ENCODE measurements at places on chromosomes 1 and 21. TPM values are rescaled to one million over a fixed set of nuclear protein-coding genes. Genes with fewer than 3 reads are reported as not detected.

DNA sequence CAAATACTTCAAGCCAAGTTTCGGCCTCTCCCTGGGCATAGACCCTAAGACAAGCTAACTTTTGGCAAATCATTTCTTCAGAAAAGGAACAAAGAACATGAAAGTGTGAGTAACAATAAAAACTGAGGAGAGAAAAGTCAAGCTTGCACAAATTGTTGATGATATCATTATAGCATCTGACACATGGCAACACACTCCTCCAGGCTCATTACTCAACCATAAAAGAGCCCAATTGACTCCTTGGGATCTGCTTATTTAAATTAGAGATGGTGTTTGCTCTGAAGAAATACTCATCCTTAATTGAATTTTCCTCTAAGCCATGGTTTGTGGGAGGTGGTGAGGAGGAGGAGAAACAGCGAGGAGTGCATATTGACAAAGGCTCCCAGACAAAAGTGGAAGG lies 54.5 kb downstream of the TNFSF4 start:
- peaks cover 7% of the 10 kb centered on the region for H3K4me1 ChIP-seq
- no peaks in the 10 kb centered on the region for H3K36me3 ChIP-seq

DNA sequence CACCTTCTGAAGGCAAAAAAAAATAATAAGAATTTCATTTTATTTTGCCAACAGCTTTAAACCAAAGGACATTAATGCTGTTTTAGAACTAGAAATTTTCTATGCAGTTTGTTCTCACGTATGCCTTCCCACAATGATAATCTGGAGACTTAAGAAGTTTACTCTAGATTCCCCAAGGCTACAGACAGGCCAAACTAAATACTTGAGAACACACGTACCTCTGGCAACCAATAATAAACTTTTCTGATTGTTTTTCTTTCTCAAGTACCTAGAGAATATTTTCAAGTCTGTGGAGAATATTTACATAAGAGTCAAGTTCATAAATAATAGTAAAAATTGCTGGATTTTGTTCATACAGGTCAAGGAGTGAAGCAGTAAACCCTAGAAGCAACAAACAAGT lies 15.9 kb downstream of the CLDN8 start:
- H3K27me3 ChIP-seq: peaks cover 4% of the 10 kb centered on the region
- H3K4me3 ChIP-seq: no peak overlapping the region
- no peaks in the 10 kb centered on the region for H3K36me3 ChIP-seq
- no peaks in the 10 kb centered on the region for H3K4me1 ChIP-seq

- H3K4me3 ChIP-seq: peak overlapping the region; percentile 54
- H3K36me3 ChIP-seq: peaks cover 23% of the 10 kb centered on the region
- peak overlapping the region; percentile 82 for H3K27ac ChIP-seq
- H3K27me3 ChIP-seq: no peaks in the 10 kb centered on the region
These were observed 21.4 kb downstream of the CNST start for GRCh38 chr1:246587606-246588005.

- H3K27ac ChIP-seq: no peak overlapping the region
- no peak overlapping the region for H3K4me3 ChIP-seq
- H3K36me3 ChIP-seq: no peaks in the 10 kb centered on the region
- H3K27me3 ChIP-seq: no peaks in the 10 kb centered on the region
These were observed 184.3 kb upstream of the CACYBP start for GRCh38 chr1:174815474-174815908.

DNA sequence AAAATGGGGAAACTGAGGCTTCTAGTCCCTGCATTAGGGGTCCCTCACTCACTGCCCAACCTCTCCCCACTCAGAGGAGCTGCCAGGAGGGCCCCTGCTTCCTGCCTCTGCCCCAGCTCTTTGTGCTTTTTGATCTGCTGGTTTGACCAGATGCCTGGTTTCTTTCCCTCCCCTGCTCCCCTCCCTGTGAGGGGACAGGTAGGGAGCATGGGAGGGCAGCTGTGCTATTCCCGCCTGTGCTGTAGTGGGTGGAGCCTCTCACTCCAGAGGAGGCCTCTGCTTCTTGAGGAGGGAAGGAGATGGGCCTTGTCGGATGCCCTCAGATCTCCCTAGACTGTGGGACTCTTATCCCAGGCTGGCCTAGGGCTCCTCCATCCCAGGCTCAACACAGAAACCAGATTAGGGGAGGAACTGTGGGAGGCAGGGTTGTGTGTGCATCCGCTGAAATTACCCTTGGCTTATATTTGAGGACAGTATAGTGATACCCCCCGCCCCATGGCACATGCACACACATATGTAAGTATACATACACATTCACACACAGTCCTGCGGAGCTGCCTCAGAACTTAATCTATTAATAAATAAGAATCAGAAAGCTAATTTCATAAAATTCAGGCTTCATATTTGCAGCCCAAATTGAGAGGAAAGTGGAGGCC lies 4.6 kb downstream of the BOLA1 start:
- H3K27me3 ChIP-seq: no peaks in the 10 kb centered on the region
- DNase-seq: no peak
- no peaks in the 10 kb centered on the region for H3K4me1 ChIP-seq
- no peak overlapping the region for H3K4me3 ChIP-seq
- no peak overlapping the region for H3K27ac ChIP-seq
- no peaks in the 10 kb centered on the region for H3K36me3 ChIP-seq

- no peak overlapping the region for H3K27ac ChIP-seq
- H3K4me3 ChIP-seq: no peak overlapping the region
- no peaks in the 10 kb centered on the region for H3K4me1 ChIP-seq
- no peaks in the 10 kb centered on the region for H3K36me3 ChIP-seq
- no peaks in the 10 kb centered on the region for H3K27me3 ChIP-seq
These were observed 7.0 kb upstream of the USP25 start for GRCh38 chr21:15722591-15723324.

GRCh38 chr1:234968451-234968850 lies 160.2 kb downstream of the TOMM20 start:
- no peak for DNase-seq
- no peaks in the 10 kb centered on the region for H3K27me3 ChIP-seq
- H3K4me1 ChIP-seq: peaks cover 50% of the 10 kb centered on the region
- H3K27ac ChIP-seq: no peak overlapping the region

- no peaks in the 10 kb centered on the region for H3K4me1 ChIP-seq
- H3K4me3 ChIP-seq: no peak overlapping the region
- H3K27me3 ChIP-seq: peaks cover 13% of the 10 kb centered on the region
- no peak for DNase-seq
- H3K36me3 ChIP-seq: no peaks in the 10 kb centered on the region
These were observed 383.7 kb upstream of the CAMK1G start for GRCh38 chr1:209199822-209200221.

DNA sequence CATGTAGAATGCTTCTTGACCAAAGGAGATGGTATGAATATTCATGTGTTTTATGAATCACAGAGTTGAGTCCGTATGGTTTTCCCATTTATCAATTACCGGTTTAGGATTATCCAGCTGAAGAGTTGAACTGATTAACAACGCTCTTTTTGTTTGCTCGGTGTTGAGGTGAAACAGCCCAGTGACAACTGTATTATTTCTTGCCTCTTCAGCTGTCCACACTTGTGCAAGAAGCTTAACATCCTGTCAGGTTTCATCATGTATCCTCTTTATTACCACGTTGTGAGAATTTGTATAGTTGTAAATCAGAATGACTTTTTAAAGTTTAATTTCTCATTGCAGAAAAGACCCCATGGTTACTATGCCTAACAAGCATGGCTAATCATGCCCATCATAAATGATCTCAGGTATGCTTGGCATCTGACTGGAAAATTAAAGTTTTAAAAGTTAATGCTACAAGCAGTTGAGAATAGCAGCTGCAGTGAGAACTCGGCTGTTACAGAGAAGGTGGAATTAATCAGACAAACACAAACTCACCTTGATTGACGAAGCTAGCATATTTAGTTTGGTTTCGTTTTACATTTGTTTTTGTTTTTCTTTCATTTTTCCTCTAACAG lies 563.2 kb upstream of the ADGRL2 start:
- no peaks in the 10 kb centered on the region for H3K36me3 ChIP-seq
- no peaks in the 10 kb centered on the region for H3K4me1 ChIP-seq
- H3K27ac ChIP-seq: no peak overlapping the region
- DNase-seq: no peak
- H3K27me3 ChIP-seq: no peaks in the 10 kb centered on the region
- no peak overlapping the region for H3K4me3 ChIP-seq

- no peaks in the 10 kb centered on the region for H3K36me3 ChIP-seq
- H3K4me3 ChIP-seq: no peak overlapping the region
- DNase-seq: no peak
- H3K27me3 ChIP-seq: no peaks in the 10 kb centered on the region
- H3K27ac ChIP-seq: no peak overlapping the region
These were observed 22.4 kb upstream of the PADI2 start for GRCh38 chr1:17141441-17142197.

DNA sequence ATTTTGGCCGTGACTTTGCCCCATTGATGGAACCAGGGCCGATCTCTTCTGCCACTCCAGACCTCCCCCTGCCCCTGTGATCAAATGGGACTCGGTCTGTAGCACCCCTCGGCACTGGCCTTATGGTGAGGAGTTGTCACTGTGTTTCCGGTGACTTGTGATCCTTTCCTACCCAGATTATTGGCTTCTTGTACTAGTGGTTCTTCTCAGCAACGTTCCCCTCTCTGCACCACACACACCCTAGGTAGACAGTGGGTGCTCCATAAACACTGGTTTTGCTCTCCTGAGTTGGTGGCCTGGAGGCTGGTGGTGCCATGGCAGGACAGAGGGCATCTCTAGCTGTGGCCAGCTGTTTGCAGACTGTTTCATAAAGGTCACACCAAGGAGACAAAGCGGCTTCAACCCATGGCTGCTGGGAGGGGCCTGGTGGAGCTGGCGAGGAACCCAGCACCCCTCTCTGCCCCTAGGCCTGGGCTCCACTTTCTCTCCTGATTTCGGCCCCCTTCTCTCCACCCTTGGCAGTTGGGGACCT lies 50.7 kb downstream of the DHRS3 start:
- no peaks in the 10 kb centered on the region for H3K27me3 ChIP-seq
- peaks cover 26% of the 10 kb centered on the region for H3K36me3 ChIP-seq
- no peak for DNase-seq
- H3K27ac ChIP-seq: no peak overlapping the region
- 0 out of 2 replicates have a peak, but pooled peaks cover 2% of the 10 kb centered on the region for H3K4me1 ChIP-seq

The DNAJC28 gene
- 0.38 TPM for total RNA-seq

The USP1 gene
- 31.2 TPM for total RNA-seq

The MANEAL gene
- total RNA-seq: 0.65 TPM
